ENCODE measurements at places on chromosomes 7 and 10.

GRCh38 chr7:115124409-115124939, 202.6 kb downstream of the MDFIC start:
- DNase-seq, result no peak

GRCh38 chr10:122281751-122282150, 10.7 kb downstream of the BTBD16 start:
- DNase-seq, result no peak

- no peak for DNase-seq
Observed at GRCh38 chr7:20298486-20298901, 32.2 kb upstream of the ITGB8 start.

- DNase-seq, result no peak
Observed at GRCh38 chr7:138584696-138585095, 116.5 kb downstream of the SVOPL start.

DNA sequence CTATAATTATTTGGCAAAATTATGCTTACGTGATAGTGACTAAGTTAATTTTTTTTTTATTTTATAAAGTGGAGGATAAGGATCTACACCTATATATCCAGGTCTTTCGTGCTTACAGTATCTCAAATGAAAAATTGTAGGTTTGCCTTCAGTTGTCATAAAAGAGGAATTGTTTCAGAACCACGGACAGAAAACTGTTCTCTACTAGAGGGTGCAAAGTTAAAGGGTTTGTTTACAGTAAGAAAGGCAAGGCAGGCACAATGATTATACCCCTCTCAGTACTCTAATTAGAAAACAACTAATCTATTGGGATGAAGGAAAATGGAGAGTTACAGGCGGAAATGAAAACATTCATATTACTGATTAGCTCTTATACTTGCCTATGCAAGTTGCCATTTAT, 1.5 kb downstream of the PCLO start:
- DNase-seq, result no peak

- no peak for DNase-seq
Observed at GRCh38 chr10:103556383-103557007, 63.0 kb downstream of the NEURL1 start.

- no peak for DNase-seq
Observed at GRCh38 chr7:7159063-7159658, 23.2 kb upstream of the C1GALT1 start.

GRCh38 chr10:68301301-68301700, 30.6 kb upstream of the HNRNPH3 start:
- no peak for DNase-seq

DNA sequence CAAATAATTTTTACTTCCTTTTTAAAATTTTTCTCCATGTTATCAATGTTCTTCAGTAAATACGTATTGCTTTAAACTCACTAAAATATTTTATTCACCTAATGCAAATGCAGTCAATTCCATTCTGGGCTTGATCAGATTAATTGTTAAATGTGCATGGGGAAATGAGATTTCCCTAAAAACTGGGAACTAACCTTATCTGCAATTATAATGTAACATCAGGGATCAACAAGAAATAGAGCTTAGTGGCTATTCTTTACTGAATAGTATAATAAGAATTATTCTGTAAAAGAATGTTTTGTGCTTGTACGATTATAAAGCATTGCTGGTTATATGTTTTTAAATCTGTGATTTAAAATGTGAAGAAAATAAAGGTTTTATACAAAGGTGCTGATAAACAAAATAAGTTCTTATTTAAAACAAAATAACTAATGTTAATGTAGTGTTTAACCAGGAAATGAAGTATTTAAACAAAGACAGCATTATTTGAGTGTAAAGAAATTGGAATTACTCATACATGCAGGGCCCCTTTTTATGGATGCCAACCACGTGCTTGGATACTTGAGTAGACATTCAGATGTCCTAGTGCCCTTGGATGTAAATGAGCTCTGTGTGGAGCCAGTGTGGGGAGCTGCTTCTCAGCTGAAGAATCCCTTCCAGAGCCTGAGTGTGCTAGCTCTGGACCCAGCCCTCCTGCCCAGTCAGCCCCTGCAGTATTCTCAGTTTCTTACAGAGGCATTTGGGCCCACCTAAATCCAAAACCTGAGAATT, 84.2 kb downstream of the REEP3 start:
- DNase-seq, result no peak

GRCh38 chr10:86262688-86263181, 103.9 kb downstream of the GRID1 start:
- no peak for DNase-seq

DNA sequence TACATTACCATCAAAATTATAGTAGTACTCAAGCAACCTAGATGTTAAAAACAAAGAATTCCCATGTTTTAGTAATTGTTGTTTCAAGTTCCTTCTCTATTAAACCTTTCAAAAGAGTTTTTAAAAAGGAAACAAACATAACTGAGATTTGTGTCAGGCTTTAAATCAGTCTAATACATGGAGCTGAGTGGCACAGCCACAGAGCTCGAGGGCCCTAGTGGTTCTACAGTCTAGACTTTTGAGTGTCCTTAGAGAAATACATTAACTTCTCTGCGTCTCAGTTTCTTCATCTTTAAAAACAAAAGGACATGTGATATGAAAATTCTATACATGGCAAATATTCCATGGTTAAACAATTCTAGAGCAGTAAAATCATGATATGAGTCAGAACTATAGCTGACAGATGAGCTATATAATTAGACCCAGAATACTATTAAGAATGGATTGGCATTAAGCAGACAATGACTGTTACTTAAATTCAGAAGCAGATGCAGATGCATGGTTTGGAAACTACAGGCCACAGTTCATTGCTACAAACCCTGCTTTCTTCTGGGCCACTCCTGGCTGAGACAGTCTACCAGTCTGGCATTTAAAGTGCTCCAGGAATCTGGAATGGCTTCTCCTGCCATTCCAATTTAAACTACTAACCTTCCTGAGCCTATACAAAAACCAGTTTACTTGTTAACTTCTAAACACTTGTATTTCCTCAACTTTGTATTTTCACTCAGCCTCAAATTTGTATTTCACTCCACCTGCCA, 77.4 kb downstream of the EPC1 start:
- DNase-seq, result no peak

DNA sequence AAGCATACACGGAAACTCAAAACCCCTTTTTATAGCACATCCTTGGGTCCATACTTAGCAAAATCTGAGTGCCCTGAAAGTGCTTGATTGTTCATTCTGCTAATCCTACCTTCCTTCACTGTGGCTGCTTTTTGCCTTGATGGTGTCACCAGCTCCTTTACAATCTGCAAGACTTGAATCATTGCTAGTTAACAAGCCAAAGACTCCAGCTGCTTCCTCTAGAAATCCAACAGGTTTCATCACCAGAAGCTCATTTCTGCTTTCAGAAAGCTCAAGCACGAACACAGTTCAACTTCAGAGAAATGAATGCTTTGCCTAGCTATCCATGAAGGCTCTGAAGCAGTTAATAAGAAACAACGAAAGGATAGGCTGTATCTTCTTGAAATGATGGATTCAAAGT, 38.0 kb downstream of the USP6NL start:
- DNase-seq, result no peak

- no peak for DNase-seq
Observed at GRCh38 chr10:102595897-102596296, 48.4 kb upstream of the TRIM8 start.

DNA sequence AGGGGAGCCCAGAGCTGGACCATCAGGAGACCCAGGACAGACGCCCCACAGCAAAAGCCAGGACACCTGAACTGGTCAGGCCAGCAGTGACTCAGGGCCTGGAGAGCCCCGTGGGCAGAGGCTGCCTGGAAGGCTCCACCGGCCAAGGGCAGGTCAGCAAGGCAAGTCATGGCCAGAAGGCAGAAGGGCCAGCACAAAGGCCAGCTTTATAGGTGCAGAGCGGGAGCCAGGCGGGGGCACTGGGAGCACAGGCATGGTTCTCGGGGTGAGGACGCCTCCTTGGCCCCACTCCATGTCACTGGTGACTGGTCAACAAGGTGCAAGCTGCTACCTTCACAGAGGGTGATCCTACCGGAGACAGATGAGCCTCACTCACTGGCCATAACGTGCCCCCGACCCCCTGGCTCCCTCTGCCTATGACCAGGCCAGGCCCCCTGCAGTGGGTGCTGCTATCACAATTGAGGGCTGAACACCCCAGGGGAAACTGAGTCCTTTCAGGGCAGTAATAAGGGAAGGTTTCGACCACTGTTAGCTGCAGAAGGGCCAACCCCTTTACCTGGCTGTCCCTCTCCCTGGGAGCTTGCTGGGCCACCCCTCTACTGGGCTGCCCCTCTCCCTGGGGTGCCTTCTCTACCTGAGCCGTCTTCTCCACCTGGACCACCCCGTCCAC, 317.4 kb downstream of the PTPRN2 start:
- DNase-seq, result no peak

- no peak for DNase-seq
Observed at GRCh38 chr10:113562704-113563103, 9.9 kb downstream of the HABP2 start.

GRCh38 chr7:130352194-130353074, 7.8 kb downstream of the CPA5 start:
- no peak for DNase-seq

DNA sequence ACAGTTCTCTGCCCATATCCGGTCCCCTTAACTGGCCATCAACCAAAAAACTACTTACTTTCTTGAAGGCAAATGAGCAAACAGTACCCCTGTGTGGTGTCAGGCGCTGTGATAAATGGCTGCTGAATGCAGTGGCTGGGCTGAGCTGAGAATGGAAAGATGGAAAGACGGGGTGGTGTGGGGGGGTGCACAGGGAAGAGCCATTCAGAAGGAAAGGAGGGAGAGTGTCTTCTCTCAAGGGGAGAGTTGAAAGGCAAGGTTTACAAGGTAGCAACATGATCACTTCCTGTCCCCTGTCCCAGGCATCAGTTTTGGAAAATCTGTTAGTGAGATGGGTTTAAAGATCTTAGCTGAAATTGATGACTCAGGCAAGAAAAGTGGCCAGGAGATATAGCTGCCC, 22.5 kb downstream of the EMX2 start:
- DNase-seq, result no peak

DNA sequence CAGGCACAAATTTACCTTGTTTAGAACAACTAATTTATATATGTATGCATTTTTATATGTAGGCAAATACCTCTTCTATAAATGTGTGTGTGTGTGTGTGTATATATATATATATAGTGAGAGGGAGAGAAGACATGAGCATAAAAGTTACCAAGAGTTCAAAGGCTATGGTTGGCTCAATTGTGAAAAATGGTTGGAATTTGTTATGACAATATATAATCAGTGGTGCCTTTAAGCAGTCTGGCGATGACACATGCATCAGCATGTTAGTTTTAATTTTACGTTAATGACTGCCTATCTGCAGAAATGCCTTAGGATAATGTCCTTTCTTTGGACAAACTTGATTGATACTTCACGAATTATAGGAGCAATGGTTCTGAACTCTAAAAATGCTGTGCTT, 980.8 kb upstream of the LRRTM3 start:
- DNase-seq, result no peak

GRCh38 chr10:43287056-43288007, 20.5 kb upstream of the RASGEF1A start:
- DNase-seq, result peak; percentile 55

GRCh38 chr10:132146271-132146671, 40.5 kb upstream of the DPYSL4 start:
- no peak for DNase-seq

DNA sequence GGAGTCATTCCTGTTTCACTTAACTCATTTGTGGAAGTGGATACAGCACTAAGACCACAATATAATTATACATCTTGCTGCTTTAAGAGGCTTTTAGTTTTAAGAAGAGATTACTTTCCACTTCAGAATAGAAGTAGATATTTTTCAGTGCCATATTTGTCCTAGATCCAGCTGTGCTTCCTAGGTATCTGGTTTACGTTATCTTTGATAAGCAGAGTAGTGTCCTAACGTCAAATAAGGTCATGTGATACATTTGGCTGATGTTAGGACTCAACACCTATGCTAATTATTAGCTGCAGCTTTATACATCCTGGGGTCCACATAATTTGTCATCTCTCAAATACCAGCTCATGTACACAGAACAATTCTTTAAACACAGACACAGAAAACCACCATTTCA, 196.2 kb upstream of the SMIM30 start:
- no peak for DNase-seq

DNA sequence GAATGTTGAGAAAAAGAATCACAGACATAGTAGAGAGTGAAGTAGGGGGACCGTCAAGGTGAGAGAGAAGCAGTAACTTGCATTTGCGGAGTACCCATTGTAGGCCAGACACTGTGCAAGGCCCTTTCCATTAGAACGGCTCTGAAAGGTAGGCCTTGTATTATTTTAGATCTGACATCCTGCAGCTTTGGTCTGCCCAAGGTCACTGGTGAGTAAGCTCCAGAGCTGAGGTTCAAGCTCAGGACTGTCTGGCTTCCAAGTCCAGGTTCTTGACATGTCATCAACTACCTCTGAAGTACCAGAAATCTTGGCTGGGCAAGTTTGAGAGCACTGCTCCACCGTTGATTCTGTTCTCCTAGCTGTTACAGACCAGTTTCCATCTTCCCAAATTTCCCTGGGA, 13.2 kb upstream of the EVX1 start:
- no peak for DNase-seq

GRCh38 chr7:70387217-70387616, 744.7 kb upstream of the GALNT17 start:
- no peak for DNase-seq

GRCh38 chr10:86819567-86819966, 63.1 kb downstream of the BMPR1A start:
- DNase-seq, result no peak

DNA sequence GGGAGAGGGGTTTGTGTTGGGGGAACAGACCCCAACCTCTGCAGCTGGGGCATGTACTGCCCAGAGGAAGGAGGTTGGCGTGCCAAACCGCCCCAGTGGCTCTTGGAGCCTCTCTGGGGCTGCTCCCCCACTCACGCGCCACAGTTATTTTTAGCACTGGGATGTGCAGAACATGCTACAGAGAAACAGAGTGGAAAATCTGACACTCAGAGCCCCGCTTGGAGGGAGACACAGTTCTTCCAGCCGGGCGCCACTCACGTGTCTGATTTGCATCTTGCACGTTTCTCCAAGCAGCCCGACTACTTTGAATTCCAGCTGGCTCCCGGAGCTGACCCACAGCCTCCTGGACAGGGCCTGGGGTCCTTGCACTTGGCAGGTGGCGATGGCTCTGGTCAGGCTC, 182.0 kb downstream of the RPS24 start:
- DNase-seq, result no peak

DNA sequence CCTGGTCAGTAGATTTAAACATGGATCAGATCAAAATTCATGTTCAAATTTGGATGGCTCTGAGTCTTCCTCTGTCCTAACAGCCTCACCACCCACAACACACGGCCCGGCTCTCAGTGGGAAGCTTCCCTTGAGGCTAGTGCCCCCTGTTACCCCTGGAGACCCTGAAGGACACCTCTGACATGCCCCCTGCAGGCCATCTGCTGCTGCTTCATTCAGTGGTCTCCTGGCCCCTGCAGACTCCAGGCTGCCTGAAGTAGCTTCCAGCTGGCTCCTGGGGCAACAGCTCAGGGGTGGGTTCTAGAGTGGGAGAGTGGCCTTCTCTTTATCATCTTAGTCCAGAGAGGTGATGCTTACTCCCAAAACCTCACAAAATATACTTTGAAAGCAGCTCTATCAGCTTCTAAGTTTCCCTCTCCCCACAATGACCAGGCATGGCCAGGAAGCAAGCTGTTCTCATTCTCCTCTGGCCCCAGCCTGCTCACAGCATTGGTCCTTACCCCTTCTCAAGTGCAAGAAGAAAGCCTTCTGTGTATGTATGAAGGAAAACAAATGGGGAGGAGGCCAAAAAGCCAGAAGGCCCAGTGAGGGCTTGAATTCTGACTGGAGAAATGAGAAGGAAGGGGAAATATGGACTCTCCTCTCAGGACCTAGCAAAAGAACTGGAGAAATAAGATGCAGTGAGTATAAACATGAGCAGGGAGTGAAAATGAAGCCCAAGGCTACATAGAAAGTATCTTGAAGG, 189.6 kb upstream of the INHBA start:
- DNase-seq, result no peak
